ENCODE measurements at places on chromosomes 6 and 20.

DNA sequence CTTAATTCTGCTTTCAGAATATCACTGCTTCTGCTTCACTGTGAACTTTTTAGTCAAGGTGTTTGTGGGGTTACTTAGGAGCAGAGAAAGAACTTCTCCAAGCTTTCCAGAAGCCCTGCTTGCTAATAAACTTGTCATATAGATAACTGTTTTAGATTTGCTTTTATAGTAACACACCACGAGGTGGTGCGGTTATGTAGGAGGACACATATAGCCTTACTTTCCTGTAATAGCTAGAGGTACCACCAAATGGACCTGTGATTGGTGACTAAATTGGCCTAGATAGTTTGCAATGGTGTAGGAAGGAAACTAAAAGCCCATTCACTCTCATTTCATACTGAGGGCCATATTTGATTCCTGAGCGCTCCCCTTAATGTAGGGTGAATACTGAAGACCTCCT lies 52.3 kb upstream of the BCLAF1 start:
- no peak for DNase-seq

GRCh38 chr6:3473773-3474172 lies 16.9 kb upstream of the SLC22A23 start:
- DNase-seq: no peak

GRCh38 chr20:1664911-1665310 lies 7.3 kb upstream of the SIRPG start:
- DNase-seq: no peak

GRCh38 chr6:80605165-80605989 lies 498.9 kb downstream of the BCKDHB start:
- peak; percentile 4 for DNase-seq

DNA sequence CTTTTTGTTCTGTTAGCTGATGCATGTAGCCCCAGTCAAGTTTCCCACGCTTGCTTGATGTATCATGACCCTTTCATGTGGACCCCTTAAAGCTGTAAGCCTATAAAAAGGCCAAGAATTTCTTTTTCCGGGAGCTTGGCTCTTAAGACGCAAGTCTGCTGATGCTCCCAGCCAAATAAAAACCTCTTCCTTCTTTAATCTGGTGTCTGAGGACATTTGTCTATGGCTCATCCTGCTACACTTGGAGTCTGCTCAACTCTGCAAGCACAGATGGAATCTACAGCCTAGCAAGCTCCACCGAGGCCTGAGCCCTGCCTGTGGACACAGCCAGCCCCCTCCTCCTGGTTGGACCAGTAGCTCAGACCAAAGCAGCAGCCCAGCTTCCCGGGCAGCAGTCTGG lies 3.4 kb downstream of the CST2 start:
- DNase-seq: no peak

GRCh38 chr20:50012282-50013263 lies 29.8 kb downstream of the SNAI1 start:
- no peak for DNase-seq

GRCh38 chr20:3995067-3995748 lies 20.1 kb downstream of the RNF24 start:
- DNase-seq: no peak

DNA sequence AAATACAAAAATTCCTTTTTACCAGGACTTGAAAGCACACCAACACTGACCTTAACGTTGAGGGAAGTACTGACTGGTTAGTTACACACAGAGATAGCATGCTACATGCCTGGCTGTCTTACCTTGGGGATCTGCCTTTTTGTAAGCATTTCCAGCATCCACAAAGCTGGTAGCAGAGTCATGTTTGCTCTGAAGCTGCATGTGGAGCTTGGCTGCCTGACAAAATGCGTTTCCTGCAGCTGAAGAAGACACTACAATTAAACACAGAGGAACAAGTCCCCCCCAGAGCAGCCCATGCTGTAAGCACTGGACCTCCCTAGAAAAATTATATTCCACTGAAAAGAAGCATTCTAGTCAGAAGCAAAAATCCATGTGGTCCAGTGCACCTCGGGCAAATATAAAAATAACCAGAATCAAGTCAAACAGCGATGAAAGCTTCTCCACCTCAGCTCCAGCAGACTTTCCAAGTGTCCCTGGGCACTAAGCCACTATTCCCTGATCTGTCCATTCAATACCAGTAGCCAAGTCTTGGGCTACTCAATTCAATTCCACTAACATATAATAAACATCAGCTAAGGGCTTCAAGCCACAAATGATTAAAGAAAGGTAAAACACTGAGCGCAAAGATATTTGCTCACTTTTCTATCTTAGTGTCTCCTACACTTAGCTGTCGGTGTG lies 24.2 kb downstream of the NAPB start:
- peak; percentile 74 for DNase-seq

DNA sequence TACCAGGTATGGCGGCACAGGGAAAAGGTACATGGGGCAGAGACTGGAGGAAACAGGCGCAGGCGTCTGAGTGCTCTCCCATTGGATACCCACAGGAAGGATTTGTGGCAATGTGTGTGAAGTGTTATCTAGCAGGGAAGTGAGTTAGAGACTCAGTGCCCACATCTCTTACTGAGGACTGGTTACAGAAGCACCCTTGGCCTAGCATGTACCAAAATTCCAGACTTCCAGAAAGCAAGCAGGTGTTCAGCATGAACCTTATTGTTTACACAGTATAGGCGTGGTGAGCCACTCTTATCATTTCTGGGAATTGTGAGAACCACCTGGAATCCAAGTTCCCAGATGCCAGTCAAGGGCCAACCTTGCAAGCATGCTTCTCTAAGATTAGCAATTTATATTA lies 14.2 kb downstream of the MANBAL start:
- DNase-seq: no peak

- no peak for DNase-seq
These were observed 55.1 kb downstream of the CHD6 start for GRCh38 chr20:41563087-41563486.

GRCh38 chr6:2976571-2977085 lies 5.3 kb upstream of the SERPINB6 start:
- DNase-seq: no peak

GRCh38 chr6:74137911-74138310 lies 441.9 kb downstream of the CD109 start:
- no peak for DNase-seq
